ENCODE measurements at places on chromosomes 4 and X.

- DNase-seq, result no peak
Measured at GRCh38 chr4:159206427-159206871, 103.6 kb downstream of the RAPGEF2 start.

- peak; percentile 17 for DNase-seq
Measured at GRCh38 chr4:146957237-146957636, 11.6 kb upstream of the TTC29 start.

DNA sequence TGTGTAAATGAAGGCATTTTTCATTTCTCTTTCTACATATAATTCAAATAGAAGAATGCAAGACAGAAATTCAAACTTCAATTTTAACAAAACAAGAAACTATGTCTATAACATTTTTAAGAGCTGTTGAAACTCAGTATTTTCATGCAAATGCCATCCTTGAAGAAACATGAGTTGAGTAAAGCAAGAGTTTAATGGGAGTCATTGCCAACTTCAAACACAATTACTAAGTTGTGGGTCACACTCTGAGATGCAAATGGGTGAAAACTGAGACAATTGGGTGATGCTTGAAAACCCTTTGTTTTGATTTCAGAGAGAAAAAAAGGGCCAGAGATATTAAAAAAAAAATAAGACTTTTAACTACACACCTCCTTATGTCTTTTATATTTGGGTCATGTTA, 865.9 kb downstream of the FAT4 start:
- DNase-seq, result no peak

GRCh38 chr4:184553891-184554290, 79.5 kb upstream of the IRF2 start:
- no peak for DNase-seq

- no peak for DNase-seq
Measured at GRCh38 chrX:119687661-119688413, 5.1 kb downstream of the SEPTIN6 start.

GRCh38 chr4:168240821-168241220, 77.7 kb downstream of the DDX60 start:
- DNase-seq, result no peak

- no peak for DNase-seq
Measured at GRCh38 chr4:185502386-185502785, 30.9 kb upstream of the CCDC110 start.

- no peak for DNase-seq
Measured at GRCh38 chr4:102601586-102602227, 100.5 kb downstream of the NFKB1 start.

DNA sequence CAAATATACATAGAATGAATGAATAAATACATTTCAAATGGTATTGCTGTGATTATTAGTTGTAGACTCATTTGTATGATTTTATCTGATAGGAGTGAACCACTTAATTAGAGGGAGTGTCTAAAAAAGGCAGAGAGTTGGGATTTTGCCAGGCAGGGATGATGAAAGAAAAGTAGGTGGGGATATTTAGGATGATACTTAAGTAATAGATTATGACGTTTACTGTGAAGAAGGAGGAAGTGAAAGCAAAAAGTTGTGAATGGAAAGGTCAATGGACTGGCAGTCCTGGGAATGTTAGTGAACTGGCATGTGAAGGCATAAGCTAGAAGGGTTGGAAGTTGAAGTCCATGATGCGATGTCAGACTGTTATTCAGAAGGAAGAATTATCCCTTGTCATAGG, 917.1 kb downstream of the RAPGEF2 start:
- DNase-seq, result no peak

DNA sequence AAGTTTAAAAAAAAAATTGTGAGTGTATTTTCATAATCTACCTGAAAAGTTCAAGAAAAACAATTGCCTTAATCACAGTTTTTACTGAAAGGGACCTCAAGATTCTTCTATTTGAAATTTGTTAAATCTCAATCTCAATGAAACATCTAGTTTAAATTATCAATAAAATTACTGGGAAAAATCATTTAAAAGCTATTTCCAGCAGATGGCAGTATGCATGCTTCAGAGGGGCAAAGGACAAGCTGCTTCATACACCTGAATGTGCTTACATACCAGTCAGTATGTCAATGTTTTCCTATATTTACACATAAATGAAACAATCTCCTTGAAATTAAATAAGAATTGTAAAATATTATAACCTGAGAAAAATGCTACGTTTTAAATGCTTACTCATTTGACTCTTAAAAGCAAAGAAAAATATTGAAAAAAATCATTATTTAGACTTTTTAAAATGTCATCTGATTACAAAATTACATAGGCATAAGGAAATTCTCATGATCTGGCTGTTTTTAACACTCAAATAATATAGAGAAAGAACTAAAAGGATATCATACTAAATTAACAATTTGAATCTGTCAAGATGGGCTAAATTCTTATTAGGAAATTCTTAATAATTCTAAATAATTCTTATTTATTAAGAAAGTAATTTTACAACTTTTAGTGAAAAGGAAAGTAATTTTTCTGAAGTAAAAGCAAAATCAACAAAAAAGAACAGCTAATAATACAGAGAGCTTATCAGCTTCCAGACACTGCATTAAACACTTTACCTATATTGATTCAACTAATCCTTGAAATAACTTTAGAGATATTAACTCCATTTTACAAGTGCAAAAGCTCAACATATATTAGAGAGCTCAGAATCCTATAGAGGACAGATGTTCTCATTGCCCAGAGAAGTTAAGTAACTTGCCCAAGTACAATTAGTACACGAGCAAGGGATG, 242.1 kb downstream of the ADAMTS3 start:
- DNase-seq, result peak; percentile 43

DNA sequence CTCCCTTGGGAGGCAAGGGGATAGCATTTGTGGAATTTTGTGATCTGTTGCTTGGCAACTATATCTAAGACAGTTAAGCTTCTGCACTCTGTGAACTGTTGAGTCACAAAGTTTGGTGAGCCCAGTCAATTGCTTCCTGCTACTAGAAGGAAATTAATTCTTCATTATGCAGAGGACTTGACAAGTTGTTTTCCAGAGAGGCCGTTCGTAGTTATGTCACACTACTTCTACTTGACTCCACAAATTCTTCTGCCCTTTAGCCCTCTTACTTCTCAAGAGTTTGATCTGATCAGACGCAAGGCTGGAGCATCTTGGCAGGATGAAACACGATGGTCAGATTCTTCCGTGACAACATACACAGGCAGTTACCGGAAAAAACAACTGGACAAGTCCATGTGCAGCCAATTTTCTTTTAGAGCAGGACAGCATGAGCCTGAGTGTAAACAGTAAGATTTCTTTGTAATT, at the start of gene C4orf51:
TSS of gene C4orf51 (plus strand) at position 156 of the 465 bp plus-strand sequence. CDS start at position 214, 58 bp downstream.
- peak; percentile 7 for DNase-seq

GRCh38 chr4:1122505-1122904, 9.1 kb upstream of the RNF212 start:
- no peak for DNase-seq

DNA sequence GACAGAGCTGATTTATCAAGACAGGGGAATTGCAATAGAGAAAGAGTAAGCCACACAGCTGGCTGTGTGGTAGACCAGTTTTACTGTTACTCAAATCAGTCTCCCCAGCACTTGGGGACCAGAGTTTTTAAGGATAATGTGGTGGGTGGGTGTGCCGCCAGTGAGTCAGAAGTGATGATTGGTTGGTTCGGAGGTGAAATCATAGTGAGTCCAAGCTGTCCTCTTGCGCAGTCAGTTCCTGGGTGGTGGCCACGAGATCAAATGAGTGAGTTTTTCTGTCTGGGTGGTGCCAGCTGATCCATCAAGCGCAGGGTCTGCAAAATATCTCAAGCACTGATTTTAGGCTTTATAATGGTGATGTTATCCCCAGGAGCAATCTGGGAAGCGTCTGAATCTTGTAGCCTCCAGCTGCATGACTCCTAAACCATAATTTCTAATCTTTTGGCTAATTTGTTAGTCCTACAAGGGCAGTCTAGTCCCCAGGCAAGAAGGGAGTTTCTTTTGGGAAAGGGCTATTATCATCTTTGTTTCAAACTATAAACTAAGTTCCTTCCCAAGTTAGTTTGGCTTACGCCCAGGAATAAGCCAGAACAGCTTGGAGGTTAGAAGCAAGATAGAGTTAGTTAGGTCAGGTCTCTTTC, 44.0 kb upstream of the PPP1R2C start:
- DNase-seq, result no peak

- no peak for DNase-seq
Measured at GRCh38 chr4:188109157-188109755, at the start of gene TRIML2. Gene TRIML2, minus strand, starts transcription at chr4:188109603. Its CDS starts 4,235 bp downstream, at chr4:188105368.

DNA sequence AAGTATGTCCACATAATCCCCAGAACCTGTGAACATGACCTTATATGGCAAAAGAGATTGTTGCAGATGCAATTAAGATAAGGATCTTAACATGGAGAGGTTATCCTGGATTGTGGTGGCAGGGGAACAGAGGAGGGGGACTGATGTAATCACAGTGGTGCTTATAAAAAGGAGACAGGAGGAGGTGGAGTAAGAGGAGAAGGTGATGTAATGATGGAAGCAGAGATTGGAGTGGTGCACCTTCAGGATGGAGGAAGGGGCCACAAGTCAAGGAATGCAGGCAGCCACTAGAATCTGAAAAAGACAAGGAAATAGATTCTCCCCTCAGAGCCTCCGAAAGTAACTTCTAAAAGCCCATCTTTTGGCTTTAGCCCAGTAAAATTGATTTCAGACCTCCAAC, 388.4 kb downstream of the BCOR start:
- no peak for DNase-seq

DNA sequence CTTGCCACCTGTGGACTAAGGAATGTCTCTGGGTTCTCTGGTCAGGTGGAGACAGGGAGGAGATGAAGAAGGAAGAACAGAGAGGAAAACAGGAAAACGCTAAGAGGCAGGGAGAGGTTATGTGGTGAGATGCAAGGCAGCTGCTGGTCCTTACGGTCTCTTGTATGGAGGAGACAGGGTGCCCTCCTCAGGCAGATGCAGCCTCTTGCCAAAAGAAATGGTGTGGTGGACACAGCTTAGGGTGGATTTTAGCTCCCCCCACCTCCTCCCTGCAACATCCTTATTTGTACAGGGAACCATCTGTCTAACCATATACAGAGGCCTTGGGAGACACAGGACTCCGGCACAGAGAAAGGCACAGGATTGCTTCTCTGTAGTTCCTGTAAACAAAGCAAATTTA, 9.7 kb downstream of the OCIAD2 start:
- no peak for DNase-seq

- no peak for DNase-seq
Measured at GRCh38 chrX:39766085-39766726, 331.6 kb downstream of the BCOR start.

DNA sequence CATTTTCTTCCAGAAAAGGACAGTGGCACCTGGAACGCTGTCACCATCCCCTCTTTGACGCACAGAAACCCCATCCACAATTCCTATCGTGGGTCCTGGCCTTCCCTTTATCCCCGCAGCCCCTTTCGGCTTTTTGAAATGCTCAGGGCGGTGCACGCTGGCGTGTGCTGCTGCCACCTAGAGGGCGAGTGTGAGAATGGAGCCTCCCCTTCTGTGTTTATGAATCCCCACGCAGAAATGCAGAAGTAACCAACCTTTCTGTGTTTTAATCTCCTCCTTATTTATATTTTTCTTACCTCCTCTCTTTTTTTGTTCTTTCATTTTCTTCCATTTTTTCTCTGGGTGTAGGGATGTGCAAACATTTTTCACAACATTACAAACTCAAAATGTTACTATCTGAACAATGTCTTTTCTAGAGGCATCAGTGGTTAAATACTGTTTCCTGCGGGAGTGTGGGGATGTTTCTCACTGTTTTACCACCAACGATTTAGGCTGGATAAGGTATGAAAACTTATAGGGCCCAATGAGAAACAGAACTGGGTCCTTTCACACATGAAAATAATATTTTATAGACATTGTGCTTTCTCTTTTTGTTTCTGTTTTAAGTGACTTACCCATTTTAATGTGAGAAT, 50.0 kb downstream of the TMA16 start:
- DNase-seq, result peak; percentile 70

- DNase-seq, result no peak
Measured at GRCh38 chrX:9340598-9341290, 124.1 kb upstream of the TBL1X start.

DNA sequence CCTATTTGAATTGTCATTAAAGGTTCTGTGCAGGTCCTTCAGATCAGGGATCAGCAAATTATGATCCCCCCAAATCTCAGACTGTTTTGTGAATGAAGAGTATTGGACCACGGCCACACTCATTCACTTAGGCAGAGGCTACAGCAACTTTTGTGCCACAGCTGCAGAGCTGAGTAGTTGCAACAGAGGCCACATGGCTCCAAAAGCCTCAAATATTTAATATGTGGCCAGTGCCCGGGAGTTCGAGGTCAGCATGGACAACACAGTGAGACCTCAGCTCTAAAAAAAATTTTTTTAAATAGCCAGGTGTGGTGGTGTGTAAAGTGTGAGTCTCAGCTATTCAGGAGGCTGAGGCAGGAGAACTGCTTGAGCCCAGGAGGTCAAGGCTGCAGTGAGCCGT, 100.7 kb downstream of the NSUN7 start:
- no peak for DNase-seq

GRCh38 chrX:69268611-69269010, 103.4 kb upstream of the PJA1 start:
- no peak for DNase-seq

DNA sequence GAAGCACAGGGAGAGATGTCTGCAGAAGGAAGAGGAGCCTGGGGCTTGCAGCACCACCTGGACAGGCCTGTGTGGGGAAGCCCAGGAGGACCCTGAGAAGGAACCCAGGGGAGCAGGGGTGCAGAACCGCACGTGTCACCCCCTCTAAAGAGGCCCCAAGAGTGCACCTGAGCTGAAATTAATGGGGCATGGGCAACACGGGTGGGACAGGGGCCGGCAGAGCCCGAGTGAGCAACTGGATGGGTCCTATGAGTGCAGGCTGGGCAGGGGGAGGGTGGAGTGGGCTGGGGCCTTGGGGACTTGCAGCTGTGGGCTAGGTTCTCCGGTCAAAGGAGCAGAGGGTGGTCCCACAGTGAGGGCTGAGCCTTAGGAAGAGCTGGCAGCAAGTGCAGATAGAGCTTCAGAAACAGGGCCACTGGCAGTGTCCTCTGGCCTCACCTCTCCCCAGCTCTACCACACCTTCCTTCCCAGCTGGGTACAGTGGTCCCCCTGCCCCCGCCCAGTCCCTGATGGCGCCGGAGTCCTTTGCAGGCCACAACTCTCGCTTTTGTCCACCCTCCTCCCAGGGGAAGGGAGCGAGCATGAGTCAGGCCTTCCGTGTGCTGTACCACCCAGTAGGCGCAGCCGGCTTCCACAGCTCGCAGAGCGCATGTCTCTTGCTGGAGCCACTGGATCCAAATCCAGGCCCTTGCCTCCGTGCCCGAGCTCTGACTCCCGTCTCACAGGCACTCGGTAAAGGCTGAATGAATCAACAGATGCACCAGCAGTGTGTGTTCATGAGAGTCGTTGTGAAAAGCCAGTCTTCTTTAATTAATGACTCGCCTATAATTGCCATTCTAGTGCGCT, 131.6 kb downstream of the HMX1 start:
- peak; percentile 12 for DNase-seq

- peak; percentile 23 for DNase-seq
Measured at GRCh38 chr4:113328514-113328913, 279.1 kb downstream of the ANK2 start.

GRCh38 chr4:36551697-36552214, 270.3 kb downstream of the DTHD1 start:
- DNase-seq, result peak; percentile 7

DNA sequence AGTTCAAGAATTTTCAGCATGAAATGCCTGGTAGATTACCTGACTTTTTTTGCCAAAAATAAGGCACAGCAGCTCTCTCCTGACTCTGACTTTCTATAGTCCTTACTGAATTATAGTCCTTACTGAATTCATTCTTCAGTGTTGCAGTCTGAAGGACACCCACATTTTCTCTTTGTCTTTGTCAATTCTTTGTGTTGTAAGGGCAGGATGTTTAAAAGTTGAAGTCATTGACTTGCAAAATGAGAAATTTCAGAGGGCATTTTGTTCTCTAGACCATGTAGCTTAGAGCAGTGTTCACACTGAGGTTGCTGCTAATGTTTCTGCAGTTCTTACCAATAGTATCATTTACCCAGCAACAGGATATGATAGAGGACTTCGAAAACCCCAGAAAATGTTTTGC, 168.0 kb downstream of the SOWAHB start:
- no peak for DNase-seq

All from urothelium cell line (cell line).